ENCODE measurements at places on chromosomes 16 and 17. TPM values are rescaled to one million over a fixed set of nuclear protein-coding genes. Genes with fewer than 3 reads are reported as not detected.

PHOSPHO1 gene
- not detected for total RNA-seq

DNA sequence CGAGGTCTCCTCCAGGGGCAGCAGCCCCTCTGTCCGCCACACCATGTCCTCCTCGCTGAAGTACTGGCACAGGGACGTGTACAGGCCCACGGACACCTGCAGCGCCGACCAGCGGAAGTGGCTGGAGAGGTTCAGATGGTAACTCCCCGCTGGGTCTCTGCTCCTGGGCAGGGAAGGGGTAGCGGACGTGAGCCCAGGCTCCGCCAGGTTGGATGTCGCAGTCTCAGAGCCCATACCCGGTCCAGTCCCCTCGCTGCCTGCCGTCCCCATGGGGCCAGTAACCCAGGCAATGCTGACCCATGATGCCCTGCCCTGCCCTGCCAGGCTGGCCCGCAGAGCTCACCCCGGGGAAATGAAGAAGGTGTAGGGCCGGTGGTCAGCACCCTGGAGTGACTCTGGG lies 33.2 kb downstream of the PKD1 start:
- no peak for DNase-seq

GRCh38 chr17:68029512-68030215 lies 5.9 kb upstream of the KPNA2 start:
- DNase-seq = no peak

ALKBH5 gene
- total RNA-seq = 123 TPM

DNA sequence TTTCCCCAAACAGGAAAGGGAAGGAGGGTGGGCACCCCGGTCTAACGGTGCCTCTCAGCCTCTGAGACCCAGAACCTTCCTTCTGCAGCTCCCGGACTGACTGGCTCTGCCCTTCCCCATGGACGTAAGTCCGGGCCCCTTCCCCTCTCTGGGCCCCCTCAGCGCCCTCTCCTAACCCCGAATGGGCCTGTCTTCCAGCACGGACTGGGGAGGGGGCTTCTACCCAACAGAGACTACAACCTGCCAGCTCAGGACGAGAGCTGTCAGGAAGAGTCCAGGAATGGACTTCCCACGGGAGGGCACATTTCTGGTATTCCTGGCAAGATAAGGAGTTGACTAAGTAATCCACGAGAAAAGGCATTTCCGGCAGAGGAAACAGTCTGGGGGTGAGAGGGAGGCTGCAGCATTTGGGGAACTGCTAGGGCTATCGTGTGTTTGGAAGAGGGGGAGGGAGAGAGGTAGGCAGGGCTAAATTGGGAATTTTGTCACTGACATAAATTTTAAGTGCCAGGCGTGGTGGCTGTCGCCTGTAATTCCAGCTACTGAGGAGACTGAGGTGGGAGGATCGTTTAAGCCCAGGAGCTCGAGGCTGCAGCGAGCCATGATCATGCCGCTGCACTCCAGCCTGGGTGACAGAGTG lies 12.1 kb upstream of the ALDOA start:
- no peak for DNase-seq

DNA sequence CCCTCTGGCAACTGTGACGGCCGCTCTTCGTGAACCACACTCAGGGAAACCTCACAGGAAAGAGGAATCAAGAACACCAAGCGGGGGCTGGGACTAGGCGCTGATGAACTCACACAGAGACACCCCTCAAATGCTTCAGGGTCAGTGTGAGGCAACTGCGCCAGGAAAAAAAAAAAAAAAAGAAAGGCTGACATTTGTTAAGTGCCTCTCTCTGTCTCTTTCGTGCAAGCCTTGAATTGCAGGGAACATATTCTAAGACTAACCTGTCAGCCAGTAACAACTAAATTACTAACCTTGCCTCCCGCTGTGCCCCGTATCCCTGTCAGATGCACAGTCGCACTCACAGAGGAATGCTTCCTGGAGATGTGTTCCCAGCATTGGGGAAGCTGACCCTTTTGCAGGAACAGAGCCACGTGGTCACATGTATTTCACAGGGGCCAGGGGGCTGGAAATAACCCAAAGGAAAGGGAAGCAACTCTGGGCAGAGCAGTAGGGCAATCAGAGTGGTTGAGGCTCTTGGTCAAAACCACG lies 247.8 kb downstream of the XYLT1 start:
- no peak for DNase-seq

GRCh38 chr17:62727916-62728672 lies 80.0 kb downstream of the MARCHF10 start:
- no peak for DNase-seq
